Kidney capillary endothelial cell (primary cell): ENCODE measurements at places on chromosomes 12 and 14.

DNA sequence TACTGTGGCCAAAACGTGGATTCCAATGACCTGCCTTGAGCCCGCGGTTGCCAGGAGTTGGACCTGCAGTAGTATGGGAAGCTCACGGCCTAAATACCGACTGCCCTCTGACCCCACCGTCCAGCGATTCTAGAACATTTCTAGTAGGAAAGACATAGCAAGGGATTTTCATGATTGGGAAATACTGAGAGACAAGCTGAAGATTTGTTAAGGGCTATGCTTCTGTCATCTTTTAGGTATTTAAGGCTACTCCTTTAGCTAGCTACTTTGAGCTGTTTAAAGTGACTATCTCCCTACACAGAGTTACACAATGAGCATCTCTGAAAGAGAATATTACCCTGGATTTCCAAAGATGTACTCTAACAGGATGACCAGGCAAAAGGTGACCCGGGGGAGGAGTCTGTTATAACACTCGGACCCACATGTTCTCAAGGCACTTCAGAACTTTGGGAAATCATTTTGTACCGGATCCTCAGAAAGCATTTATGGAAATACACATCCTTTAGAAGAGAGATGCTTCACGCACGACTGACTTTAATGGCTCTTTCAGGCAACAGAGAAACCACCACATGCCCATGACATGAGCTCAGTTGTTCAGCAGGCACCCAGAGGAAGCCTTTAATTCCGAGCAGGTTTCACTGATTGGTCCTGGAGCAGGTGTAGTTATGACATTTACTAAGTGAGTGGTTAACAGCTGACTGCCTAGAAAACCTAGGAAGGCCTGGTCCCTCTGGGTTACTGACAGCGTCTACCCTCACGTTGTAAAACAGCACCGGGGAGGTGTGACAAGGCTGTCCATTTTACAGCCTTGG, 4.2 kb downstream of the BAG5 start:
- no peak for DNase-seq

DNA sequence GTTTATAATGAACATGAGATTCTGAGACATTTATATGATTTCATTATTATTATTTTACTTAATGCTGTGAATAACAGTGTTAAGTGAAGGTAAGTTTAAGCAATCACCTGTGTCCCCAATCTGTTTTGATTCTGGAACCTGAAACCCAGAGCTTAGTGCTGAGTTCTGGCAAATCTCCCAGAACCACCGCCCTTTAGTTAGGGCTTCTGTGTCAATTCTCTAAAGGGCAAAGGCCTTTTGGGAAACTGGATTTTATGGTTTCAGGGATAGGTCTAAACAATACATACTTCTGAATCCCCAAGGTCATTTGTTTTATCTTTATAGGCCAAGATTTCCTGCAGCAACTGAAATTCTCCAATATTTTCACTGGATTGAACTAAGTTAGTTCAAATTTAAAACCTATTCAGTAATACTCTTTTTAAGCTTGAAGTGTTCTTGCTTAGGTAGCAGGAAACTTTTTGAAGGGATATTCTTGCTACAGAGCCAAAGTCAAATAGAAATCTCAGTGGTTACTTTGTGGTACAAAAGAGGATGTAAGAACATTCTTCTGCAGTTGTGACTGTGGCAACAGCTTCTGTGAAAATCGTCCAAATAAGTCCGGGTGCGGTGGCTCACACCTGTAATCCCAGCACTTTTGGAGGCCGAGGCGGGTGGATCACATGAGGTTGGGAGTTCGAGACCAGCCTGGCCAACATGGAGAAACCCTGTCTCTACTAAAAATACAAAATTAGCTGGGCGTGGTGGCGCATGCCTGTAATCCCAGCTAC, 10.0 kb upstream of the PKP2 start:
- DNase-seq = no peak

- DNase-seq = no peak
These were observed 106.0 kb downstream of the RPS29 start for GRCh38 chr14:49480053-49480760.

GRCh38 chr14:61341275-61342206, 20.2 kb downstream of the PRKCH start:
- no peak for DNase-seq

- DNase-seq = peak; percentile 66
These were observed 11.2 kb downstream of the MAP4K5 start for GRCh38 chr14:50520947-50521815.

- DNase-seq = no peak
These were observed 58.8 kb upstream of the ISM2 start for GRCh38 chr14:77557391-77557790.

DNA sequence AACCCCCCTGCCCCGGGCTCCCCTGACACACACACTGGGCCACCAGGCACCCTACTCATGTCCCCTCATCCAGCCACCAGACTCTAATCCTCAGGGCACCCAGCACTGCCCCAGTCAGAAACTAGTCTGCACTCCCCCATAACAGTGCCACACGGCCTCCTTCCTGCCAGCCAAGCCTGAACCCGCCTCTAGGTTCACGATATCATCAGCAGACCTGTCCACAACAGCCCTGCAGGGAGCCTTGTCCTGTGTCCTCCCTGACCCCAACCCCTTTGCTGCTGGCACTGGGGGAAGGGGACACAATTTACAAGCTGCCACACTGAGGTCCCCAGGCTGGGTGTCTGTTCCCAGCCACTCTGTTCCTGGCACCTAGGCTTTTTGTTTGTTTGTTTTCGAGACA, 33.6 kb downstream of the LTBP2 start:
- DNase-seq = no peak
